ENCODE measurements at places on chromosomes 11 and 22.

- peak; percentile 86 for DNase-seq
Measured at GRCh38 chr11:66883016-66883965, 26.4 kb downstream of the LRFN4 start.

DNA sequence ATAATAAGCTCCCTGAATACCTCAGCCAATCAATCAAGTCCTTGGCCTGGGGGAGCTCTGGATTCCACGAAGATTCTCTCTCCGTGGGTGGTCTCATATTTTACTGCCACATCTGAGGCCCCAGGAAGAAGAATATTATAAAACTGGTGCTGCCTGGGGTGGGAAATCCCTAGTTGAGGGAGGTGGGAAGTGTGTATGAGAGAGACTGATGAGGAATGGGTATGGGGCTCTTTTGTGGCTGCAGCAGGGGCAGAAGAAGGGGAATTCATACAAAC lies 71.5 kb downstream of the SYN3 start:
- no peak for DNase-seq

DNA sequence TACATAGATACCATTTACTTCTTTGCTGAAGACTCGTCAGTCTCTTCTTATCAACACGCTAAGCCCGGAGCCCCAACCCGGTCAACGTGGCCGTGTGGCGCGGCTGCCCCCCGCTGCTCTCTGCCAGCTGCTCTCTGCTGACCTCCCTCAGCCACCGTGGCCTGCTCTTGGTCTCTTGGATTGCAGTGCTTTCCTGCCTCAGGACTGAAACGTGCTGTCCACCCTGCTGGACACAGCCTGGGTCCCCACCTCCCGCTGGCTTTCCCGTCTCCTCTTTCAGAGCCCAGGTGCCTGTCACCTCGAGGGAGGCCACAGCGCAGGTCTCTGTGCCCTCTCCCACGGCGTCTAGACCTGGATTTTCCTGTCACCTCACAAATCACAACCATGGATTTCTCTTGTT lies 388.1 kb upstream of the B3GAT1 start:
- no peak for DNase-seq

GRCh38 chr22:20430101-20430719 lies 7.4 kb downstream of the SCARF2 start:
- no peak for DNase-seq

DNA sequence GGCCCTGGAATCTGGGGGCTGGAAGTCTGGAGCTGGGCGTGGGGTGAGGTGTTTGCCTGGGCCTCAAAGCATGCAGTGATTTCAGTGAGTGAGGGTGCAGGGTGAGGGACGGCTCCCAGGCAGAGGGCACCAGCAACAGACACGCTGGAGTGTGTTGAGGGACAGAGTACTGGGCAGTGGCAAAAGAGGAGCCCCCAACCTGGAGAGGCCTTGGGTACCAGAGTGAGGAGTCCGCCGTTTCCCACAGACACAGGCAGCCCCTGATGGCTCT lies 12.0 kb upstream of the TBC1D22A start:
- DNase-seq, result no peak

DNA sequence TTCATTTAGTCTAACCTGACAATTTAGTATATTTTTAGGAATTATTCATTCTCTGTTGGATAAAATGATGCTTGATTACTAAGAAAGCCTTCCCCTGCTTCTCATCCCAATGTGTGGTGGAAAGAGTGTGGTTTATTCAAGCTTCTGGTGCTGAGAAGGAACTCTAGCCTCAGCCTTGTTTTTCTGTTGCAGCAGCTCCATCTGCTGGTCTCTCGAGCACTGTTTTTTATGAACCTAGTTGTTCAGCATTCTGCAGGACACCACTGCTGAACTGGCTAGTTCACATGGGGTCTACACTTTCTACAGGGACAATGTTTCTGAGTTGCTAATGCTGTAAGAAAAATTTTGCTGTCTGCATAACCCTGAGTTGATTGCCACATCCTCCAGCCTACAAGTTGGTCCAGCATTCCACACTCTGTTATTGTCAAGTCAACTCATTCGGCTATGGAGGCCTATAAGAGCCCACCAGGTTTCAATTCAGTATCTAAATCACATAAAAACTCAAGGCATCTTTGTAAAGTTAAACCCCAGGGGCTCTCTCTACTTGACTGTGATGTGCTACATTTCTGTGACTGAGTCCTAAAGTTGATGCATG lies 14.3 kb downstream of the OR2AG2 start:
- peak; percentile 57 for DNase-seq

DNA sequence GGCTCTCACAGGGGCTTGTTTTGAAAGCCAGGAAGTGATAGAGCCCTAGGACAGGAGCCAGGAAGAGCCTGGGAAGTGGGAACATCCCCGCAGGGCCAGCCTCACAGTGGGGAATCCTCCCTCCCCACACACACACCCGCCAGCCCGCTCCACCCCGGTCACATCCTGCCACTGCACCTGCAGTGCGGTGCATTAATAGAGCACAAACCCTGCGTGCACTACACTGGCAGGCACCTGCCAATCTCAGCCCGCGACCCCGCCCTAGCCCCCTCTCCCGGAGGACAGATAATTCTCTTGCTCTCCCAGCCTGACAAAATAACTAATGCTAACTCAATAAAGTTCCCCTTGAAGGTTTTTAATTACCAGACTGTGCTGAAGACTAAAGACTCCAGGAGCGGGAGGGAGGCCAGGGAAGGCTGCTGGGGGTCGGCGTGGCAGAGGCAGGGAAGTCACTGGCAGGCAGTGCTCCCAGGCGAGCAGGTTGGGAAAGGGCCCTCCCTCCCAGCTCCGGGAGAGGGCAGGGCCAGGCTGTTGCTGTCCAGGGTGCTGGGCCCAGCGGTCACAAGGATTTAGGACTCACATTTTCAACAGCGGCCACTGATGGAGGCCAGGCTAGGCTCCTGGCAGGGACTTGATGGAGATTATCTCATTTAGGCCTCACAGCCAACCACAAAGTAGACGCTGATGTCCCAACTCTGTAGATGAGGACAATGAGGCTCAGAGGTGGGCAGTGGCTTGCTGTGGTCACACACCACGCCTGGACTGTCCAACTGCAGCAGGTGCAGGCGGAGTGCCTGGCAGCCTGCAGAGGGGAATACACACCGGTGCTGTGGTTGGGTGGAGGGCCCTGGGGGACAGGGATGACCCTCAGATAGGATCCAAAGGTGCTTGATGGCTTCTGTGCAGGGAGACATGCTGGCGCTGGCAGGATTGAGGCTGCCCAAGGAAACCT lies 23.9 kb upstream of the TCF20 start:
- peak; percentile 55 for DNase-seq

DNA sequence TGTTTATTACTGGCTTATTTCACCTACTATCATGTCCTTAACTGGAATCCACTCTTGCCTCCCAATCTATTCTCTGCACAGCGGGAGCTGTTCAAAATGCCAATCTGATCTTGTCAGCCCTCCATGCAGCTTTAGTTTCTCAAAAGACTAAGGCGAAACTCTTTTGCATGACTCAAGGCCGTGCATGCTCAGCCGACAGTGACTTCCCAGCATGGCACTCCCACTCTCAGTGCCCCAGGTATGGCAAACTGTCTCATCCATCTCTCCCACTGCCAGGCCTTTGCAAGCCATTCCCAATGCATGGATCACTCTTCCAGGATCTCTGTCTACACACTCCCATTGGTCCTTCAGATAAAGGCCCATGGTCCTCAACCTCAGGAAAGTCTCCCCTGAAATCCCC lies 245.9 kb downstream of the LARGE1 start:
- DNase-seq, result peak; percentile 75

DNA sequence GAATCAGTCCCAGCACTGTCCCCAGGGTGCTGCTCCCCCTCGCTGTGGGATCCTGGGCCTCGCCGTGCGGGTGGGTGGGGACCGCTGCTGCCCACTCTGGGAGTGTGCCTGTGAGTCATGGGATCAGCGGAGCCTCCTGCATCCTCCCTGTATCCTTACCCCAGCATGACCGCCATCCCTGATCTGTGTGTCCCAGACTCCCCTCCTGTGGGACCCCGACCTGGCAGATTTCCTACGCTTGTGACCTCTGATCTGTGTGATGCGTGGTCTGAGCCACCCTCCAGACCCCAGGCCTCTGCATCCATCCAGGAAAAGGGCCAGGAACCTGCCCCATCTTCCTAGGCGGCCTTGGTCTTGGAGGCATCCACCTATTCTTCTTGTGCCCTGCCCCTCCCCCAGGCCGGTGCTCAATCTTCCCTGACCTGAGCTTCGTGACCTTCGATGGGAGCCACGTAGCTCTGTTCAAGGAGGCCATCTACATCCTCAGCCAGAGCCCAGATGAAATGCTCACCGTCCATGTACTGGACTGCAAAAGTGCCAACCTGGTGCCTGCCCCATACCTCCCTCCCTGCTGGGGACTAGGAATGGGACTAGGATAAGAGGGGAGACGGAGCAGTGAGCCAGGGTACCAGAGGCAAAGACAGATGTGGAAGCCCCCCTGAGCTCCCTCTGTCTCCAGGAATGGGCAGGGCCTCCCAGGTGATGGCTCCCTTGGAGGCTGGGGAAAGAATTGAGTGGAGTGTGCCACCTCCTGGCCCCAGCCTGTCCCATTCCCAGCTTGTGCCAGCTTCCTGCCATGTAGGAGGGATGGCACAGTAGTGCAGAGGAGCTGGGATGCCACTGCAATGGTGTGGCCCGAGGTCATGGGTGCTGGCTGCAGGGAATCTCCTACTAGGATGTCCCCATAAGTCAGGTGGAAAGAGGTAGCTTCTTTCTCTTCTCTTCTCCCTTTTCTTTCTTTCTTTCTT lies 65.4 kb downstream of the OTOG start:
- DNase-seq, result no peak

- DNase-seq, result peak; percentile 42
Measured at GRCh38 chr11:104163100-104164027, 583 bp downstream of the PDGFD start.

DNA sequence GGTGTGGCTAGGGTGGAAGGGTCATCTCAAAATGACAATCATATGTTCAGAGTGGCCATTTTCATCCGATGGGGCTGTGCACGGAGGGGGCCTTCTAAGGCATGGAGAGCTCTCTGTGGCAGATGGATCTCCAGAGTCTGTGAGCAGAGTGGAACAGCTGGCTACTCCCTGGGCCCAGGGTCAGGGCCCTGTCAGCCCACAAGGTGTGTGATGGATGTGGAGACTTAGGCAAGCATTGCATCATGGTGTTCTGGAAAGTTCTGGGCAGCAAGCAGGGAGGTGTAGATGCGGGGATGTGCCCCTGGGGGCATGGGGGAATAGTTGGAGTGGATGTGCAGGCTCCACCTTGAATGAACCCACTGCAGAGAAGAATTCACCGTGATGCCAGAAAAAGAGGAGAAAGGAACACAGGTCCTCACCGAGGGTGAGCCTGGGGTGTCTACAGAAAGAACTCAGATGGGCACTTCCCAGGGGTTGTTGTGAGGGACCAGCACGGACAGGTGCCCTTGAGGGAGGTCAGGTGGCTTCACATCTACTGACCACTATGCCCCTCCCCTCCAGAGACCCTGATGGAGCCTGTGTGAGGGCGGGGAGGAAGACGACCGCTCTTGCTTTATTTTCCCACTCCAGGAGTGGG lies 51.1 kb downstream of the CHRDL2 start:
- DNase-seq, result no peak

DNA sequence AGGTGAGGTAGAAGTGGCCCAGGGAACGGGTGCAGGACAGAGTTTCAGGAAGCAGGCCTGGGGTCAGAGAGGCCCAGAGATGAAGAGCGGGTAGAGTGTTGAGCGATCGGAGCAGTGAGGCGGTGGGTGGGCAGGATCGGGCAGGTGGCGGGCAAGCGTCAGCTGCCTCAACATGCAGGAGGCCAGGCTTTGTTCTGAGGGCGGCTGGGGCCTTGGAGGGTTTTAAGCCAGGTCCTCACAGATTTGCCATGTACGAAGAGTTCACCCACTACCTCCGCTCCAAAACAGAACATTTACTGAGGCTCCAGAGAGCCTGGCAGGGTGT lies 29.4 kb downstream of the FLRT1 start:
- DNase-seq, result no peak

DNA sequence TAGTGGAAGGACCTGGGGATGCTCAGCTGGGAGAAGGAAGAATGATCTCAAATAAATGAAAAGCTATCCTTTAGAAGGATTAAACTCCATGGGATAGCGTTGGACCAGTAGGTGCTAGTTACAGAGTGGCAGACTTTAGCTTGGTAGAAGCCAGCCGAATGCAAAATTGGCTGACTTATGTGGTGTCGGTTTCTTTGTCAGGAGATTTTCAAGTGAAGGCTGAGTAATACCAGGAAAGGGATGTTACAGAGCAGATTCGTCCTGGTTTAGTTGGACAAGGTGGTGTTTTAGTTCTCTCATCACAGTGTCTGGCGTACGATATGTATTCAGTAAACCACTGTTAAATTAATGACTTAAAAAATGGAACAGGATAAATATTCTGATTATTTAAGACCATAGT lies 26.0 kb downstream of the FDX1 start:
- no peak for DNase-seq

GRCh38 chr11:118057251-118058145 lies 19.4 kb upstream of the TMPRSS4 start:
- DNase-seq, result no peak

DNA sequence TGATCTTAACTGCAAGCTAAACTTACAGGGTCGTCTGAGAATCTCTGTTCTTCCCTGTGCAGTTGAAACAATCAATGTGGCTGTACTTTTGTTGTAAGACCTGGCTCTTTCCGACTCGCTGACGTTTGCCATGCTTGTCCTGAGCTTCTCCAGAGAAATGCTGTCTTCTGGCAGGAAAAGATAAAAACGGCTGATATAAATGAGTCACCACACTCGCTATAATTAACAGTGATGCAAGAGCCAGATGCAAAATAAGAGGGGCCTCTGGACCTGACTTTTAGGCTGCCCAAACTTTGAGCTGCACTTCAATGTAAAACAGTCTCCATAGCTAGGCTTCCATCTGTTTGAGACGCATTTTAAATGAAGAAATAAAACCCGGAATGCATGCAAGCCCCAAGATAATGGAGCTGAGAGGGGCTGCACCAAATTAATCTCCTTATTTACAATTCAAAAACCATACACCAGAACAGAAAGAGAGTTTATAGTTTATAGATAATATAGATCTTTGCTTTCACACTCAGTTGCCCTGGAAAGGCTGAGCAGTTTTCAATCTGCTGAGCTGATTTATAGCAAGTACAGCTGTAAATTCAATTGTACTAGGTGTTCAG lies 48.5 kb downstream of the WT1 start:
- DNase-seq, result no peak

- DNase-seq, result no peak
Measured at GRCh38 chr22:46654927-46655595, 34.9 kb downstream of the GRAMD4 start.

DNA sequence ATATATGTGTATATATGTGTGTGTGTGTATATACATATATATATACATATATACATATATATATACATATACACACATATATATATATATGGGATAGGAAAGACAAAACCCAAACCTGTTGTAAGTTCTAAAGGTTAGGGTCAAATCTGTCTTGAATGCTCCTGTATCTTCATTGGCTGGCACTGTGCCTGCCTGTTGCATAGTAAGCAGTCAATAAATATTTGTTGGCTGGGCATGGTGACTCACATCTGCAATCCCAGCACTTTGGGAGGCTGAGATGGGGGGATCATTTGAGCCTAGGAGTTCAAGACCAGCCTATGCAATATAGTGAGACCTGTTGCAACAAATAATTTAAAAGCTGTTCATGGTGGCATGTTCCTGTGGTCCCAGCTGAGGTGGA lies 205.4 kb downstream of the DBX1 start:
- peak; percentile 28 for DNase-seq

GRCh38 chr11:95684701-95685100 lies 104.9 kb downstream of the FAM76B start:
- DNase-seq, result no peak

GRCh38 chr22:30875481-30876215 lies 92.9 kb downstream of the MORC2 start:
- no peak for DNase-seq

GRCh38 chr11:118338637-118339061 lies 3.9 kb downstream of the CD3D start:
- no peak for DNase-seq
